GM12865 (cell line): ENCODE measurements at places on chromosomes 1 and 21.

- no peak for DNase-seq
These were observed 356.5 kb downstream of the MATN1 start for GRCh38 chr1:30366911-30367310.

DNA sequence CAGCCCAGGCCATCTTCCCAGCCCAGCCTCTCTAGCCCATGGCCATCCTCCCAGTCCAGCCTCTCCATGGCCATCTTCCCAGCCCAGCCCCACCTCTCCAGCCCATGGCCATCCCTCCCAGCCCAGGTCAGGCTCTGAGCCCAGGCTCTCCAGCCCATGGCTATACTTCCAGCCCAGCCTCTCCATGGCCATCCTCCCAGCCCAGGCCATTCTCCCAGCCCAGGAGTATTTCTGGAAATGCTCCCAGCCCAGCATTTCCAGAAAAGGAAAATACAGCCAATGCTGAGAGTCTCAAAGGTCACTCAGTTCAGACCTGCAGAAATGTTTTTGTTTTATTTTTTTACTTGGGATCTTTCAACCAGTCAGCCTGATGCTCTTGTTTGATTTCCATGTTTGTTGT is 70.0 kb upstream of the ZNF281 start:
- DNase-seq = no peak

DNA sequence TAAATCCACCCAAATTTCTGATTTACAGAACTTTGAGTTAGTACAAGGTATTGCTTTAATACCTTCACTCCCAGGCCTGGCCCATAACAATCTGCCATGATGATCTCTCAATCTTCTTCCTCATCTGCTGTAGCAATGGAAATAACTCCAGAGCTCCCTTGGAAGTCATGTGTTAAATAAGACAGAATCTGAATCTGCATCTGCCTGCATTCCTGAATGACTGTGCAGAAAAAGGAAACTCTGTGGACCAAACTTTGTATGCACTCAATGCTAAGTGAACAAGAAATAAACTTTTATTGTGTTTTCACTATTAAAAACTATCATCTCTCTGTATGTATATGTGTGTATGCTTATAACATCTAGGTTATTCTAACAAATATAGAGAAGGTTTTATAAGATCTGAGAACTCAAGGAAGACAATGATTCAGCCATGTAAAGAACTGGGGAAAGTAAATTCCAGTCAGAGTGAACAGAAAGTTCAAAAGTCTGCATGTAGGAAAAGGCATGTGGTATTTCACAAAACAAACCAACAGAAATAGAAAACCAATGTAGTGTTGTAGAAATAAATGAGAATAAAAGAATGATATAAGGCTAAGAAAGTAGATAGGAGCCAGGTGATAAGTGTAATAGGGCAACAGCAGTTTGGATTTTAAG is 390.2 kb downstream of the USH2A start:
- no peak for DNase-seq

- no peak for DNase-seq
These were observed 7.6 kb downstream of the RPL5 start for GRCh38 chr1:92839442-92839841.

DNA sequence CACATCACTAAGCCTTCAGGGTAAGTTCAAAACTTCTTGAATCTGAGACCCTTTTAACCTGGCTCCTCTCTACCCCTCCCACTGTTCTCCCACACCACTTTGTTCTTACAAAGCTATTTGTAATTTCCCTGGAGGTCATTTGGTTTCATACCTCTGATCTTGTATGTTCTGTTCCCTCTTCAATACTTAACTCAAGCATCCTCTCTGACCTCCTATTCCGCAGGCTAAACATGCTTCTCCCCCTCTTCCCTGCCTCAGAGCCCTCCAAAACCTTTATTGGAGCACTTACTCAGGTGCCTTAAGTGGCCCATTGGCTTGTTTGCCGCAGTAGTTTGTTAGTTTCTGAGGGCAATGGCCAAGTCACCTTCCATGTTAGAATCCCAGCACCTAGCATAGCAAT is 54.8 kb downstream of the SSX2IP start:
- DNase-seq = no peak

- DNase-seq = peak; percentile 20
These were observed at the start of gene CD1D for GRCh38 chr1:158180741-158181576. TSS of gene CD1D (plus strand) at chr1:158180895. CDS start at chr1:158181102, 207 bp downstream.

DNA sequence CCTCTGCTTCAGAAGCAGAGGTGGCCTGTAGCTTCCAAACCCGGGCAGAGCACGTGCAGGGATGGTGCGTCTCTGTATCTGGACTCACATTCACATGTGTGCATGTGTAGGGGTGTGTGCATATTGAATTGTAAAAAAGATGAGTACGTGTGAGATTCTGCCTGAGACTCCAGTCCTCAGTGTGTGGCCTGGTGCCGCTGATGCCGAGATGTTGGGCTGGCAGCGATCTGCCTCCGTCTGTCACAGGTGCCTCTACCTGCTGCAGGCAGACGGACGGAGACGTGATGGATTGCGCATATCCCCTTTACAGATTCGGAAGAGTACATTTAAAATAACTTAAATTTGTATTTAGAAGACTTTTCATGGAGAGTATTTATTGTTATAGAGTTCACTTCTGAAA is 53.6 kb downstream of the ADARB1 start:
- no peak for DNase-seq

DNA sequence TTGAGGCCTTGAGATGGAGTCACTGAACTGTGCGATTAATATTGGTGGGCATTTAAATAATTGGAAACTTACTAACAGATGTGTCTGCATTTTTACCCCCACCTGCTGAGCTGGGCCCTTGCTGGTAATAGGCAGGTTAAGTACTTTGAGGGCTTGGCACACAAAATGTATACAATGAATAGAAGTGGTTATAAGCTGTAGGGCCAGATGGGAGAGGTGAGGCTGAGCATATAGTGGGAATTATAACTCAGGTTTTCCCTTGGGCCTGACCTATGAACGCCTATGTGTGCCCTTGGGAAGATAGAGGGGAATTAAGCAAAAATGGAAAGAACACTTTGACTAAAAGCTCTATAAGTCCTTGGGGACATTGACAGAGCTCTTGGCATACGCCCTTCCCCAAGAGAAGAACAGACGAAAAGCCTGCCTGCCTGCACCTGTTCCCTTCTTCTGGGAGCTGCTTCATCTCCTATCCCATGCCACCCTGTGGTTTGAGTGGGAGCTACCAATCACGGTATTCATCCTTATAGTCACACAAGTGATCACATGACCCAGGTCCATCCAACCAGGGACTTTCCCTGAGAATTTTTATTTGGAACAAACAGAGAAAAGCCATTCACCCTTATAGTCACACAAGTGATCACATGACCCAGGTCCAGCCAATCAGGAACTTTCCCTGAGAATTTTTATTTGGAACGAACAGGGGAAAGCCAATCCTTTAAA is 260.7 kb upstream of the CSF3R start:
- no peak for DNase-seq

GRCh38 chr1:31976401-31976800 is 37.3 kb upstream of the KHDRBS1 start:
- no peak for DNase-seq

- DNase-seq = no peak
These were observed 5.2 kb downstream of the AGO1 start for GRCh38 chr1:35888255-35888654.

GRCh38 chr1:175600721-175601440 is 142.5 kb downstream of the TNR start:
- DNase-seq = peak; percentile 88

DNA sequence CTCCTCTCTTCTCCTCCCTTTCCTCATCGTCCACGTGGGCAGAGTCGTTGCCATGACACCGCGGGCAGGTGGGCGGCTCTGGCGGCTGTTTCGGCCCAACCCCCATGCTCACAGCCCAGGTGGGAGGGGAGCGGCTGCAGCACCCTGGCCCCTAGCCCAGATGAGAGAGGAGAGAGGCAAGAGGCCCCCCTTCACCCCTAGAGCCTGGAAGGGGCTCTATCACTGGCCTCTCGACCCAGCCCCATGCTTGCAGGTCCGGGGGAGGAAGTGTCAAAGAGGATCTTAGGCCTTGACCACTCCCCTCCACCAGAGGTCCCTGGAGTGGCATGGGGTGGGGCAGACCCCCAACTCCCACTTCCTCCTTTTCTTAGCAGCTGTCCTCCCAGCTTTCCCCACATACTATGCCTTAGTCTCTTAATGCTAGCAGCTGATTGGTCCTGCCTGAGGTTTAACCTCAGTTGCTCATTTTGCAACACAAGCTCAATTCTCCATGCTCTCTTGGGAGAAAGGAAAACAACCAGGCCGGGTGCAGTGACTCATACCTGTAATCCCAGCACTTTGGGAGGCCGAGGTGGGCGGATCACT is 10.4 kb downstream of the DLGAP3 start:
- peak; percentile 41 for DNase-seq

DNA sequence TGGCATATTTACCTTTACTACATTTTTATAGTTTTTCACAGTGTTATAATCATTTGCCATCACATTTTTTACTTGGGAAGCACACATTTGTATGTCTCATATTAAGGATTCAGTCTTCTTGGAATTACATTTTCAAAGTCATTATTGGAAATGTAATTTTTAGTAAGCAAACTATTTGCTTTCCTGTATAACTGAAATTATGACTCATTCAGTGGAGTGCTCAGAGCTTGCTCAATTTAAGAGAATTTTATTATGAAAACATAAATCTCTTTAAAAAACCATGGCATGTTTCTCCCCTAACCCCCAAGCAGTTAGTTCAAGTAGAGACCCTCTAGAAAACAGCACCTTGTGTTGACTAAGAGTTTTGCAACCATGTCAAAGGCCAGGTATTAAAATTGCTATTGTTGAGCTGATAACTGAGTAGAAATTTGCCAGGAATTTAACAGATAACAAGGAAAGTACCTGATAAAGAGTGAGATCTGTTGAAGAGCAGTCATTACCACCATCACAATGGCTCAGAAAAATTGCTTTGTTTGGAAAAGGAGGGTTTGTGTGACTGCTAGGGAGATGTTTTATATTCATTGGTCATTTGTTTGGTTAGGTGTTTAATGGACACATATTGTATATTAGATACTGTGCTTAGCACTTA is 105.9 kb downstream of the KCNK2 start:
- no peak for DNase-seq

GRCh38 chr1:236033336-236033735 is 31.6 kb downstream of the NID1 start:
- DNase-seq = no peak

DNA sequence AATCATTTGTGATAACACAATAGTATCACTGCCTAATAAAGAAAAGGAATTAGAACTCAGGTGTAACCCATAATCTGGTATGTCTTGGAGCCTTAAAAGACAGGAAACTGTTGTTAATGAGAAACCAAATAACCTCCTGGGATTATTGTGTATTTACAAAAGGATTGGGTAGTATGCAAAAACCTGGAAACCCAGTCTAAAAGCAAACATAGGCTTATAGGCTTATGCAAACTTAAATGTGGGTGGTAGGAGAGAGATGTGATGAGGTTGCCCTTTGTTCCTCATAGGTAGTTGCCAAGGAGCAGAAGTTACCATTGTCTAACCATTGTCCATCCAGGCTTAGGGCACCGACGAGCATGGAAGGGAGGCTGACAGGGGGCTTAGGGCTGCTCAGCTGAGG is 165.8 kb downstream of the AK5 start:
- no peak for DNase-seq

DNA sequence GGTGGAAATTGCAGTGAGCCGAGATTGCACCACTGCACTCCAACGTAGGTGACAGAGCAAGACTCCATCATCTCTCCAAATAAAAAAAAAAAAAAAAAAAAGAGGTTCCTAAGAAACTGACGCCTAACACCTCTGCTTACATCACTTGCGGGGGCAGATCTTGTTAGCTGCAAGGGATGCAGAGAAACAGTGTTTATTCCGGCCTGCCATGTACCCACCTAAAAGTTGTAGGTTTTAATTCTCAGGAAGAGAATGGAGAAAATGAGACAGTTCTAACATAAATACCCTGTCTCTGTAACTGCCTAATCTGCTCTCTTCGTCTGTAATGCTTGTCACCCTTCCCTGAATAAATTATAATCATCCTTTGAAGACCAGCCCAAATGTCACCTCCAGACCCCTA is 9.0 kb upstream of the SRSF4 start:
- no peak for DNase-seq

- DNase-seq = no peak
These were observed 14.9 kb upstream of the CD5L start for GRCh38 chr1:157856538-157856937.

- no peak for DNase-seq
These were observed 20.7 kb downstream of the EFNA3 start for GRCh38 chr1:155099331-155099730.

- no peak for DNase-seq
These were observed 268.4 kb downstream of the PLPP3 start for GRCh38 chr1:56310945-56311344.

- no peak for DNase-seq
These were observed 2.0 kb downstream of the GPR88 start for GRCh38 chr1:100539836-100540536.

- no peak for DNase-seq
These were observed 239.8 kb downstream of the USH2A start for GRCh38 chr1:216183454-216183853.

DNA sequence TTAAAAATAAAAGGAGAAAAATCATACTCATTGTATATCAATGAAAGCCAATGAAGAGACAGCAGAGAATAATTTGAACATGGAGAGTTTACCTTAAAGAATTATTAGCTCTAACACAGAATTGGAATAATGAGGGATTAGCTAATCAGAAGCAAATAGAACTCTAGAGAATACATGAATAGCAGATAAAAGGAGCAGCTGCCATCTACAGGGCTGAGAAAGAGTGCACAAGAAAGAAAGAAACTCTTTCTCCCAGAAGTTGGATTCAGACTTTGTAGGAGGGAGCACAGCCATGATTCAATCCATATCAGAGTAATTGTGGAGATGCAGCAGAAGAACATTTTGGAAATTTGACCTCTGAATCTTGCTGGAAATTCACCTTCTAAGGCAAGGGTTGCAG is 1171.2 kb downstream of the PLA2G4A start:
- no peak for DNase-seq

GRCh38 chr1:94866164-94866807 is 46.1 kb downstream of the SLC44A3 start:
- no peak for DNase-seq

- DNase-seq = no peak
These were observed 85.6 kb upstream of the ZRANB2 start for GRCh38 chr1:71166178-71167173.

- DNase-seq = no peak
These were observed 833.5 kb downstream of the ADGRL2 start for GRCh38 chr1:82634266-82634665.

DNA sequence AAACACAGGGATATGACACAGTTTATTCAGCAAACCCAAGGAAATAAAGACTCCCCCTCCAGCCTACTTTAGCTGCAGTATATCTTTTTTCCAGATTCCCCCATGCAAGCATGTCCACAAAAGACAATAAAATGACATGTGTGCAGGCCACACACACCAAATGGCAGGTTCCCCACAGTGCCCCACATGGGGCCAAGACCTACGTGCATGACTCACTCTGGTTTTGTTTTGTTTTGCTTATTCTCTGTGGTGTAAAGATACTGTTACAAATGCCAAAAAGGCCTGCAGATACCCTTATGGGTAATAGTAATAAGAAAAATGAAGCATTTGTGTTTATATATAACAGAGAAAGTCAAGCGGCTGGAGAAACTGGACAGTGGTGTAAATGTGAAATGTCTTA is 71.6 kb downstream of the RD3 start:
- DNase-seq = peak; percentile 21
